ENCODE measurements at places on chromosomes 5 and 9.

GRCh38 chr9:108973895-108974294 lies 39.4 kb downstream of the CTNNAL1 start:
- no peak for DNase-seq

DNA sequence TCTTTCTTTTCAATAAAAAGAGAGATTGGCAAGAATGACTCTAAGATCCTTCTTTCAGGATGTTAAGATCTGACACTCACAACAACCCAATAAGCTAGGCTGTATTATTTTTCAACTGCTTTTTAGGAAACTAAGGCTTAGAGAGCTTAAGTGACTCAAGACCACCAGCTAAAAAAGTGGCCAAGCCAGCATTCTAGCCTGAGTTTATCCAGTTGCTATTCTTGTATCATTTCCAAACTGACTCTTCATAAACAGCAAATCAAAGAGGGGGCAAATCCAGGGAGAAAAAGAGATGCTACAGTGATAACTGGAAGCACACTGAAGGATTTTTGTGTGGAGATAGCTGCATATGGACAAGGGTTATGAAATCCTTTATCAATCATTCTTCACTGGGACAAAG lies 47.1 kb downstream of the TMEM252 start:
- DNase-seq, result no peak

DNA sequence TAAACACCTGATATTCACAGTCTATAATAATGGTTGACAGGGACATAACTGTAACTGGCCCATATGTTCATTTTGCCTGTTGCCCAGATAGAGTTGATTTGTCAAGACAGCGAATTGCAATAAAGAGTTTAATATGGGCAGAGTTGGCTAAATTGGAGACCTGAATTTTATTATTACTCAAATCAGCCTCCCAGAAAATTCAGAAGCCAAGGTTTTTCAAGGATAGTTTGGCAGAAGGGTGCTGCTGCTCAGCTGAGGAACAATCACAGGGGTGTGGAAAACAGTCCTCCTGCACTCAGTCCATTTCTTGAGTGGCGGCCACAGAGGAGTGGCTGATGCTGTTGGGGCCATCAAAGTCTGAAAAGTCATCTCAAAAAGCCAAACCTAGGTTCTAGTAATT lies 19.0 kb downstream of the ANXA2R start:
- DNase-seq, result no peak

DNA sequence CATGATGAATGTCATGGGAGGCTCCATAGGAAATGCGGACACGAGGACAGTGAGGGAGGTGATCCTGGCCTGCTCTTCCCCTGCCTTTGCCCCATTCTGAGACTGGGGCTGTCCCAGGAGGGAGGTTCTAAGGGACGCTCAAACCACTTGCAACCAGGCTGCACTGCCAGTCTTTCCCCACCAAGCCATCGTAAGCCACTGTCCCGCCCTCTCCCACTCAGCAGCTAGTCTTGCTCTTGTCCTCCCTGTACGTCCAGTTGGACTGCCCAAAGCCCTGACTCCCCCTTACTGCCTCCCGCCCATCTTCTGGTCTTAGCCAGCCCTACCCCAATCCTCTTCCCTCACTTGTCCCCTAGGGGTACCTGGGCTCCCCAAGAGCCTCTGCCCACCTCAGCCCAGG lies 115.7 kb downstream of the FSTL4 start:
- no peak for DNase-seq

DNA sequence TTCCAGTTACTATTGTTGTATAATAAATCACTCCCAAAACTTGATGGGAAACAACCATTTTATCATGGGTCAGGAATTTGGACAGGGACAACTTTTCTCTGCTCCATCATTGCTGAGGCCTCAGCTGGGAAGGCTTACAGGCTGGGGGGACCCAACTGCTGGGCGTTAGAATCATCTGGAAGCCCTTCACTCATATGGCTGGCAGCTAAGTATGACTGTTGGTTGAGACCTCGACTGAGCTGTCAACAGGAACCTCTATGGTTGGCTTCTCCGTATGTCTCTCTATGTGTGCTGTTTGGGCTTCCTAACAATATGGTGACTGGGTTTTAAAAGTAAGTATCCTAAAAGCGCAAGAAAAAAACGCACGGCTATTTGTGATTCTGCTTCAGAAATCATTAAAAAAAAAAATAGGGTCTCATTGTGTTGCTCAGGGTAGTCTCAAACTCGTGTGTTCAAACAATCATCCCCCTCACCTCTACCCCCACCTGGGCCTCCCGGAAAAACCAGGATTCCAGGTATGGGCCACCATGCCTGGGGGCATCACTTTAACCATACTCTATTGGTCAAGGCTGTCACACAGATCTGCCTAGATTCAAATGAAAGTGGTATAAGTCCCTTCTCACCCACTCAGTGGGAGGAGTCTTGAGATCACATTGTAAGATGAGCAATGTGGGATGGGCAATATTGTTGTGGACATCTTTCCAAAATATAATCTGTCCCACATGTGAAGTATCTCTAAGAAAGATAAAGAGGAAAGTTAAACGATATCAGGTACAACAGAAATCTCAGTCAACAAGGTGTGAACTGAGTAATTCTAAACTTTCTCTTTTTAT lies 15.2 kb downstream of the FNBP1 start:
- DNase-seq, result no peak

Measured in stimulated activated CD8-positive, alpha-beta memory T cell treated with anti-CD3 and anti-CD28 coated beads, Interleukin-15, amount 100 ng/mL, for 1 hour (primary cell).